ENCODE measurements at places on chromosomes 5 and 9.

DNA sequence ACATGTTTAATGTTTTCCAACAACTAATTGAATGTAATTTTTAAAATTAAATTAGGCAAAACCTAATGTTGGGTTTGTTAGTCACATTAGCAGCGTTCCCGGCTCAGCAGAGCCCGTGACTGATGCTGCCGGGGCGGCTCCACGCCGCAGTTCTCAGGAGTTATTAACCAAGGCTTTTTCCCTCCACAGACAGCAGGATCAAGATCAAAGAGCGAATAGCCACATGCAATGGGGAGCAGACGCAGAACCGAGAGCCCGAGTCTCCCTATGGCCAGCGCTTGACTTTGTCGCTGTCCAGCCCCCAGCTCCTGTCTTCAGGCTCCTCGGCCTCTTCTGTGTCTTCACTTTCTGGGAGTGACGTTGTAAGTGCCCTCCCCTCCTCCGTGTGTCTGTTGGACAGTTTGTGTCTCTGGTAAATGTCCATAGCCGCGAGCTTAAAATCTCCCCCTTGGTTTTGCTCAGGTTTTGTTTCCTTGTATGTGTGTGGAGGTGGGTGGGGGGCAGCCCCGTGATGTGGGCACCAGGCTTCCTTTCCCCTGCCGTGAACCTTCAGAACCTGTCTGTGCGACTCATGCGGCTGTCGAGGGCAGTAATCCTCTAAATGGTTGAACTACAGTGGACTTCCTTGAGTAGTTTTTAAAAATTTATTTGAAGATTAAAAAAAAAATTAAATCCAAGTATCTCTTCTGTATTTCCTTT is 37.1 kb downstream of the TENT4A start:
- DNase-seq, result no peak

GRCh38 chr9:87378676-87379075 is 119.0 kb upstream of the DAPK1 start:
- no peak for DNase-seq

DNA sequence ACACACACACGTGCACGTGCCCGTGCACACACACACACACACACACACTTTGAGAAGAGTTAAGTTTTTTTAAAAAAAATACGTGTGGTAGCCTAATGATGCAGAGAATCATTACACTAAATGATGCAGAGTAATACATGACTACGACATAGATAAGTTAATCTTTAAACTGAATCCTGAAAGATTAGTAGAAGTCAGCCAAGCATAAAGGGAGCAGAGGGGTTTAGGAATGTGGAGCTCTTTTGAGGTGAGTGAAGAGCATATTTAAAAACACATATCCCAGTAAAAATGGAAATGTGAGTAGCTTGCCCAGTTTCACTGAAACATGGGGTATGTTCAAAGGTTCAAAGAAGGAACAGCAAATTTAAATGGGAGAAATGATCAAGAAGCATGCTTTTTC is 61.3 kb upstream of the TYRP1 start:
- DNase-seq, result no peak

GRCh38 chr5:128274441-128274840 is 190.9 kb downstream of the SLC12A2 start:
- DNase-seq, result no peak

DNA sequence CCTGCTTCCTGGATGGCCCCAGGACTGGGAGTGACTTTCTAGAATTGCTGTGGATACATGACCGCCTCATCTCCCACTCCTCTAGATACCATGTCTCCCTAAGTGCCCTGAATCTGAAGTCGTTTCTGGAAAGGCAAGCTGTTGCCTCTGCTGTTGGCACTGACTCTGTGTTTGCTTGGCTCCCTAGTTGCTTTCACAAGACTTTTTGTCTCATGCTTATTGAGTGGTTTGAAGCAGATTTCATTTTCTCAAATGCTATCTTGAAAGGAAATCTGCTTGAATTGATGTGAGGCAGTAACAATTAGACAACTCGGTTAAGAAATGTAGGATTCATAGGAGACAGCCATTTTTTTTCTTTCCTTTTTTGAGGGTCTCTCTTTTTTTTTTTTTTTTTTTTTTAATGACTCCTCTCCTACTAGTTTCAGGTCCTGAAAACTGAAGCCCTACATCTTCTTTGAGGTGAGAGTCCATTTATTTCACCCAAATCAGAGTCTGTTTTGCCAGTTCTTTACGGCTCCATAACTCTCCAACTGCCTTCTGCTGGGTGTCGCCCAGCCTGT is 65.9 kb downstream of the PRDM6 start:
- DNase-seq, result no peak

GRCh38 chr5:135188233-135188914 is 154.3 kb upstream of the PITX1 start:
- DNase-seq, result no peak
